ELR (cell line): ENCODE measurements at places on chromosomes 4 and X.

DNA sequence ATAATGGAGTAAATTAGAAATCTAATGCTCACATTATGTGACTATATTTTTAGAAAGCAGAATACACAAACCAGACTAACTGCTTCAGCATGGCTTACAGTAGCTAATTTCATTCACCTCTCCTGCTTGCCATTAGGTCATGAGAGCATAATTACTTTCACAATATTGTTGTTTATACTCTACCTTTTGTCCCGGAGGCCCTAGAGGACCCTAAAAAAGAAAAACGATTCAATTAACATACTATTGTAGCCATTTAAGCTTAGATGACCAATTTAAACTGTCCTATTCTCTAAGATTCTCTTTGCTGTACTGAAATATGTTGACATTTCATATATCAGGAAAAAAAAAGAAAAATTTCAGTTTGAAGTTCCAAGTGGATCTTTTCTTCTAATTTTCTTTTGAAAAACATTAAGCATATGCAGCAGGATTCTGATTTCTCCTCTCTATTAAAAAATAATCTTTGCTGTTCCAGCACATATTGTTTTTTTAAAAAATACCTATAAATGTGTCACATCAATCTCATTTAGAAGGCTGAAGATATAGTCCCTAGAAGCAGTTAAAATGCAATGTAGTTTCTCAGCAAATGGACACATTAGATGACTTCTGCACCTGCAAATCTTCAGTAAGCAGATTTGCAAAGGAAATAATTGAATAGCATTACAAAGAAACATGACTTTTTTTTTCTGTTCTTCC lies 157.7 kb upstream of the ETNPPL start:
- no peak for DNase-seq

GRCh38 chrX:37320541-37321203 lies 28.5 kb upstream of the PRRG1 start:
- DNase-seq = no peak

GRCh38 chrX:102338162-102338561 lies 91.2 kb downstream of the NXF2 start:
- DNase-seq = no peak

- no peak for DNase-seq
Measured at GRCh38 chrX:13276991-13277390, 42.9 kb downstream of the ATXN3L start.

- DNase-seq = no peak
Measured at GRCh38 chr4:121764303-121764701, 662 bp downstream of the SMIM43 start.

GRCh38 chr4:106766519-106766918 lies 269.6 kb downstream of the DKK2 start:
- DNase-seq = peak; percentile 6

DNA sequence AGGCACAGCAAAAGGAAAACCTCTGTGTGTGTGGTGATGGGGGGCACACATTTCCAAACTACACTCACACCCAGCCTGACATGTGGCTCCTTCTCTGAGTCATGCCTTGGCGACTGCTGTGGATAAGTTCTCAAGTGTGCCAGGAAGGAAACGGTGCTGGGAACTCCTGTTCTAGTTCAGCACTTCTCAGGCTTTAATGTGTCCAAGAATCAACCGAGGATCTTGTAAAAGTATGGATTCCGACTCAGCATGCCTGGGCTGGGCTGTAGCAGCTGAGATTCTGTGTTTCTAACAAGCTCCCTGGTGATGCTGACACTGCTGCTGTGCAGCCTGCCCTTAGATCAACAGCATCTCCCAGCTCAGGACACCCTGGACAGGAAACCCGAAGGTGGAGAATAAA lies 20.2 kb downstream of the CLNK start:
- DNase-seq = peak; percentile 82

DNA sequence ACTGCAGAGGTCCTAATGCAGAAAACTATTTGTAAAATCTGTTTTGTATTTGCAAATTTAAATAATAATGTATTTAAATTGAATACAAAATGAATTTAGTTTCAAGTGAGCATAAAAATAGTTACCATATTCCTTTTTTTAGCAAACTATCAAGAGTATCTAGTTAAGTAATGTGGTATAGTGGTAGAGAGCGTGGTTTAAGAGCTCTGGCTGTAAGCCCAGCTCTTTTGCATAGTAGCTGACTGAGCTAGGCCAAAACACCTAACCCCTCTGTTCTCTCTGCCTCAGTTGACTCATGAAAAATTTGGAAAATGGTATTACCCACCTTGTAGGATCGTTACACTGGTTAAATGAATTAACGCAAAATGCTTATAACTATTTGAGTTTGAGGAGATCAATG lies 18.1 kb upstream of the ADAD1 start:
- DNase-seq = no peak

- DNase-seq = no peak
Measured at GRCh38 chr4:138775890-138776289, 239.7 kb upstream of the NOCT start.

GRCh38 chr4:77147079-77147782 lies 9.8 kb upstream of the CCNG2 start:
- DNase-seq = no peak

DNA sequence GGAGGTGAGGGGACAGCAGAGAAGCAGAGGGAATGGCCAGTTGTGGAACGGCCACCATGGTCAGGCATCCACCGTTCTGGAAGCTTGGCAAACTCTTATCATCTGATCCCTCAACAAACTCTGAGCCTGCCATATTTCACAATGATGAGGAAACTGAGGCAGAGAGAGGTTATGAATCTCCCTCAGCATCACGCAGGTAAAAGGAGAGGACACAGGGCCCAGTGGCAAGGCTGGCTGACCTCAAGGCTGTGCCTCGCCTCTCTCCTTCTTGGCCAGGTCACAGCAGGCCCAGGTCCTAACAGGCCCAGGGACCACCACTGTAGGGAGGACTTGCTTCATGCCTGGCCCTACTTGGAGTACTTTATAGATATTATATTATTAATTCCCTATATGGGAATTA lies 242.8 kb downstream of the EVC2 start:
- no peak for DNase-seq

DNA sequence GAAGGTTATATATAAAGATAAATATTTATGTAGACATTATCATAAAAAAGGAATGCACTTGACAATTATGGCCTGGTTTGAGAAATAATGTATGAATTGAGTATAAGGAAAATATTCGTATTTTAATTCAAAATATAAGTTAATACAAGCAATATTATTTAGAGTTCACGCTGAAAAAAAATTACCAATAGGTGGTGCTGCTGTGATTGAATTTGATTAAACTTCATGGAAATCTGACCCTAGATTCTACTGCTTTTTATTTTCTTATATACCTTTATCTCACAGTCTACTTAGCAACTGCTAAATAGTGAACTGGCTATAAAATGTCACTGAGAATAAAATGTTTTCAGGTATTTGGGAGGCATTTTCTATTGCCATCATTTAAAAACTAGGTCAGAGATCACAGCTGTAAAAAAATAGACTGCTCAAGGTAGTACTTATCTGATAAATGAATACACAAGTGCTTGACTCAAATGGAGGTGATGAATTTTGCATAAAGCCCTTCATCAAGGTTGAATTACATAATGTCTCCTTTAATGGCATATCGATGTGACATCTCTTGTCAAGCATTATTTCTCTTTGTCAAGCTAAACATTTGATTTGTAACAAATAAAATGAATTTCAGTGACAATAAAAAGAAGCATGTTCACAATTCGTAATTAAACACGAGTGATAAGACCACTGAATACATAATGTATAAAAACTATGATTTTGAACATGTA lies 1638.8 kb upstream of the PCDH7 start:
- DNase-seq = peak; percentile 51

DNA sequence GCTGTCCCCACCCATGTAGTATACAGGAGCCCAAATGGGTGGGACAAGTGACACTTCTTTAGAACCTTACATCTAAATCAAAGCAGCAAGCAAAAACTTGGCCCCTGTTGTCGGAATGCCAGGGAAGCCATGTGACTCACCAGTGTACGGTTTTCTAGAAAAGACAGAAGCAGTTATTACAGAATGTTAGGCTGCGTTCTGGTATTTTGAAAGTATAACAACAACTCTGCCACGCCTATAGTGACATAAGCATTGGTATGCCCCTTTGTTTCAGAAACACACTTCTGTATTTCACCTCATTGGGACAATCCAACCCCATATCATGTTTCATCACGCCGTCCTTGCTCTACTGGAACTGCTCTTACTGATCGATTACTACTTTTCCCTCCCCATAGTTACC lies 14.8 kb downstream of the PDHA1 start:
- DNase-seq = no peak

DNA sequence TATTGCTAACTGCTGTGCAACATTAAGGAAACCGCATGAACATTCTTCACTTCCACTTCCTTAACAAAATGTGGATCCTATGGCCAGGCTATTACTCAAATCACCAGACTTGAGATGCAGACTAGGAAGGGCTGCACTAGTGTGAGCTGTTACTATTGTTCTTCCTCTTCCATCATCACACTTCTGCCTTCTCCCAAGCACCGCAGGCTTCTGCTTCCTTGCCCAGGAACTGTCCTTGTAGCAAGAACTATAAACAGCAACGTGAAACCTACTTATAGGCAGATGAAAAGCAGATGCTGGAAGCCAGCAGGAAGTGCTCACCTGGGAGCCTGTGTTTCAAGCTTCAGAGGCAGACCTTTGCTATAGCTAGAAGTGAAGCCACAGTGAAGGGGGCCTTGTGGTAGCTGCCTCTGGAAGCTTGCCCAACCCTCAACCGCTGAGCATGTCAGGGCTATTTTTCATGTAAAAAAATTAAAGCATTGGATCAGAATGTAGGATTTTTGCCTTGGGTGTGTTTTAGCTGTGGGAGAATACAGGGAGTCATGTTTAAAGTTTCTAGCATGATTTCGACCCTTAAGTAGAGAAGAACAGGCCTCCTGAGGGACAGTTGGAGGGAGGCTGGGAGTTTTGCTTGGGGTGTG lies 43.9 kb downstream of the CLNK start:
- DNase-seq = no peak

DNA sequence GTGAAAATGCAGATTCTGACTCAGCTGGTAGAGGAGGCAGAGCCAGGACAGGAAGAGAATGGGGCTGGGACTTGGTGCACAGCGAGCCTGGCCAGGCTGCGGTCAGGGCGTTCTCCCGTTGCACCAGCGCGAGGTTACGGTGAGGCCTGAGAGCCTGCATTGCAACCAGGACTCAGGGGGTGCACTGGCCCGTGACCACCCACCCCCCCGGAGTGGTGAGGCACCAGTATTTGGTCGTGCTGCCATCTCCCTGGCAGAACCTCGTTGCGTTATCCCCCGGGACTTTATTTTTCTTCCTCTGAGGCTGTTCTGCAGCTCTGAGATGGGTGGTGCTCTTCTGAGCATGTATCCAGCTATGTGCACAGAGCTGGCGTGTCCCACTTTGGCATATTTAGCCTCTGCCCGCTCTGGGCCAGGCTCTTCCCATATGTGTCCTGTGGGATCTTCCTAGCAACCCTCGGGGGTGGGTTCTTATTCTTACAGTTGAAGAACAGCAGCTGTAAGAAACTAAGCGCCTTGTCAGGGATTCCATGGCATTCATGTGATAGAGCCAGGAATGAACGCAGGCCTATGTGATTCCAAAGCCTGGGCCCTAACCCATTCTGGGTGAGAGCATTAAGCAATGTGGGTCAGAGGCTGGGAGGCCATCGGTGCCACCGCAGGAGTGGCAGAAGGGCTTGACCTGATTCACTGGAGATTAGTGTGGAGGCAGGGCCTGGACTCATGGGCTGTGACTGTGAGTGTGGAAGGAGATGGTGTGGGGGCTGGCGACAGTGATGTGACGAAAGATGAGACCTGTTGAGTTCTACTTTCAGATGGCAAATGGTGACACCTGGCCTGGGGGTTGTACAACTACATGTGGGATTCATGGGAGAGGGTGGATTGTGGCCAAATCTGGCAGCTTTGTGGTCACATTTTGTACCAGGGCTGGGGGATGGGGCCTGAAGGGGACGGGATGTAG lies 3.1 kb downstream of the TADA2B start:
- no peak for DNase-seq
